Endothelial cell of umbilical vein (primary cell): ENCODE measurements at places on chromosomes 7 and 10.

- DNase-seq, result no peak
Measured at GRCh38 chr7:118845791-118846190, 621.3 kb downstream of the ANKRD7 start.

GRCh38 chr7:95509199-95509598, 23.5 kb downstream of the ASB4 start:
- peak; percentile 20 for DNase-seq

DNA sequence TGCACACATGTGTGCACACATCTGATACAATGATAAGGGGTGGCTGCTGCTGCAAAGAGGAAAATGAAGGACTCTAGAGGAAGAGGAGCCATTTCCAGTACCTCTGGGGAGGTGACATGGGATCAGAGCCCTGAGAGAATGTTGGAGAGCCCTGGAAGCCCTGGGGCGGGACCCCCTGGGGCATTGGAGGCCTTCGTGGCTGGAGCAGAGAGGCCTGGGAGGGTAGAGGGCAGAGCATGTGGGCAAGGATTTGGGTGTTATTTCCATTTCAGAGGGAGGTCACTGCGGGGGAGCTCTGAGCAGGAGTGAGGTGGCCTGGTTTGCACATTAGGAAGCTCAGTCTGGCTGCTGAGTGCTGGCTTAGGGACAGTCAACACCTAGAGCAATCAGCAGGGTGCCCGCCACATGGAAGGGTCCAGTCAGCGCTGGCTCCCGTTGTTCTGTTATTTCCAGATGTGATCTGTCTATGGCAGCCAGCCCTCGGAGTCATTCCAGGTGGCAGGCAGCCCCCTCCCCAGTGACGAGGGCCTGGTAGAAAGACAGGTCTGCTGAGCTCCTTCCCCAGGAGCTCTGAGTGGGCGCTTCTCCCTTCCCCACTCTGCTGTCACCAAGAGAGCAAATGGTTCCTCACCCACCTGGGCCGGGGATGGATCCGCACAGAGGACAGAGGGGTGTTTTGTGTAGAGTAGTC, 24.1 kb upstream of the BTBD16 start:
- no peak for DNase-seq

- DNase-seq, result no peak
Measured at GRCh38 chr10:14282276-14282675, 48.4 kb downstream of the FRMD4A start.

GRCh38 chr10:98684019-98684899, 237.5 kb upstream of the HPS1 start:
- DNase-seq, result no peak

DNA sequence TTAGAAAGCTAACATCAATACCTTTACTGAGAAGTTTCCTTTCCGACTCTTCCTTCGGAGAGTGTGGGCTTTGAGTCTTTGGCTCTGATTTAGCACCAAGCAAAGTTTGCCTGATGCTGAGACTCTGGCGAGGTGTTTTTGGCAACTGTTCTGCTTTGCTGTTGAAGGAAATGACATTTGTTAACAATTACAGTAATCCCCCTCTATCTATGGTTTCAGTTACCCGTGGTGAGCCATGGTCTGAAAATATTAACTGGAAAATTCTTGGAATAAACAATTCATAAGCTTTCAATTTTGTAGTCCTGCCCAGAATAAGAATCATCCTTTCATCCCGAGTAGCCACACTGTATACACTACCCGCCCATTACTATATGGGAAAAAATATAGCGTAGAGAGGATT, 126.3 kb downstream of the ARHGAP21 start:
- no peak for DNase-seq

- no peak for DNase-seq
Measured at GRCh38 chr7:57215423-57215822, 83.2 kb upstream of the ZNF479 start.

GRCh38 chr10:69483963-69484362, 32.7 kb downstream of the TSPAN15 start:
- no peak for DNase-seq
